ENCODE measurements at places on chromosomes 2 and 18.

DNA sequence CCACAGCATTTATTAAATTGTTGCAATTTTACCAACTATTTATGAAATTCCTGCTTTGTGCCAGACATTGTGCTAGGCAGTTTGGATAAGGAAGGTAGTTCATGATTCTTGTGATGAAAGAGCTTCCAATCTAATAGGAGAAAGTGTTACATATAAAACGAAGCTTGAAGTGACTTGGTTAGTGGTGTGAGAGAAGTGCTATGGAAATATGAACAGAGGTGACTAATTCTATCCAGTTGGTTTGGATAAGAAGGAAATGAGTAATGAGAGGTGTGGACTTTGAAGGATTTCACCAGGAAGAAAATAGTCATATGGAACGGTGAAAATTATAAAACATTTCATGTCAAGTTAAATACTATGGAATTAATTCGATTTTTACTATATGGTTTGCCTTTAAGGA lies 48.6 kb downstream of the EML6 start:
- no peak for DNase-seq

DNA sequence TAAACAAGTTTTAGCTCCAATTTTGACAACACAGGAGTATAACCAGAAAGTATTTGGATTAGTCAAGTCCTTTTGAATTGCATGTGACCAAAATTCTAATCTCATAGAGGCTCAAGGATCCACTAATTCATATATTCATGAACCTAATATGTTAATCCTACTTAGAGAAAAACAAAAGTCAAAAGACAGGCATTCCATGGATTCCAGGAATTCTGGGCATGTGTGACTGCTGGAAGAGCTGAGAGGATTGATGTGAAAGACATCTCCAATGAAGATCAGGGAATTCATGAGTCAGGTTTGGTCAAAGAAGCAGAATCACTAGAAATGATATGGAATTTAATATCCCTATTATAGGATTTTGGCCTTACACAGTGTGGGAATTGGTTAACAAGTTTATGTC lies 1494.6 kb upstream of the DDX18 start:
- no peak for DNase-seq

DNA sequence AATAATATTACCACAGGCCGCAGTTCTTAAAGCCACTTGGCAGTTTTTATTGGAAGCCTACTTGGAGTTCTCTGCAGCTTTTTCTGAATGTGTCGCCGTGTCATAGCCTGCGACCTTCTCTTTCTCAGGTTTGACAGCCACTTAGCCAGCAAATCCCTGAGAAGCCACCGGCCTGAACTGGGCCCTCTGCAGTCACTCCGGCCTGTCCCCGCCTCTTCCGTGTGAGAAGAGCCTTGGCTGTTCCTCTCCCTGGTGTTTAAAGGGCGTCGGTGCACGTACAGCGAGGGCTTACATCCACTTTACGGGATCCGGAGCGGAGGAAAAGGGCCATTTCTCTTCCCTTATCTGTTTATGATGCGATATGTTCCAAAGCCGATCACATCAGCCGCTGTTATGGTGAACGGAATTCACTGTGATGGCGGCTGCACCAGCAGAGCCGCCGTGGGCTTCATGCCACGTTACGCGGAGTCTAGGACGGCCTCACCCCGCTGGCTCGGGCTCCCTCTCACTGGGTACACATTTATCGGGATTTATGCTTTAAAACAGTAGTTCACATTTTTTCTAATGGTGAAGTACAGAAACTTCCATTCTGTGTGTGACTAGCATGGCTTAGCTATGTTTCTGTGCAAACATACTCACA lies 66.8 kb downstream of the GBX2 start:
- no peak for DNase-seq

DNA sequence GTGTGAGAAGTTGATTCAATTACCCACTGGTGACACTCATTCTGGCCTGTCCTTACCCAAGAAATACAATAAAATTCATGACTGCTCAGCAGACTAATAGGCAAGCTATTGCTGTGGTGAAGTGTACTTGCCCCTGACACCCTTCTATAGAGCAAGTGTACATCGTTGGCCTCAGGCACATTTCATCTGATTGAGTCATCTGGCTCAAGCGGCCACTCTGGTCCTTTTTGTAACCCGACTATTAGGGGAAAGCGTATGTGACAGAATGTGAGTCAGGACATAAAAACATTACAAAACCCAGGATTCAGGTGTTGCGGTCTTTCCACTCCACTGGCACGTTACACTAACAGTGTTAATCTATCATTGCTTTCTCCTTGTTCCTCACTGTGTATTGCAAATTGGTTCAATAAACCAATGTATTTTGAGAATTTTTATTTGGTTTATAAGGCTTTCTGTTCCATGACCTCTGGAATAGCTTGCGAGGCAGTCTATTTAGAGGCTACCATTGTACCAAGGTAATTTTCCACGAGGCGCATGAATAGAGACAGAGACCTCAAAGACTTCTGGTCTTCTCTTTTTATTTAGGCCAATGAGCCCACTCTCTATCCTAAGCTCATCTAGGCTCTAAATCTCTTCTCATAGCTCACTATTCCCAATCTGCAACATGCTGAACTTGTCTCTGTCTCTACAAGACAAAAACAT lies 10.2 kb upstream of the TTC32 start:
- DNase-seq = no peak

DNA sequence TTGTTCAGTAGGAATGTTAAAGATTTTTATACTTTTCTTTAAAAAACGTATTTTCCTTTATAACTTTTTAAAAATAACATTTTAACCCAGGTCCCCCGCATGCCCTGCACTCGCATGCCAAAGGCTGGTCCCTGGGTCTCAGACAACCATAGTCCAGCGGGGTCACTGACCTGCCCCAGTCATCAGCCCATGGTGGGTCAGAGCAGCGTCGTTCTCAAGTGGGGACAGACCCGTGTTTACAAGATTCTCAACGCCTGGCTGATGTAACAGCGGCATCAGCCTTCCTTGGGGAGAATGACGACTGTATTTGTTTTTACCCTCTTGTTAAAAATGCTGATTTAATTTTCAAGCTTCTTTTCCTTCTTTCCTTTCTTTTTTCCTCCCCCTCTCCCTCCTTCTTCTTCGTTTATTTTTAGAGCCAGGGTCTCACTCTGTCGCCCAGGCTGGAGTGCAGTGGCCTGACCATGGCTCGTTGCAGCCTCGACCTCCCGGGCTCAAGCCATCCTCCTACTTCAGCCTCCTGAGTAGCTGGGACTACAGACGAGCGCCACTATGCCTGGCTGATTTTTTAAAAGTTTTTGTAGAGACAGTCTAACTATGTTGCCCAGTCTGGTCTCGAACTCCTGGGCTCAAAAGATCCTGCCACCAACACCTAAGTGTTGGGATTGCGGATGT lies 1.0 kb upstream of the EFHD1 start:
- DNase-seq = no peak

GRCh38 chr2:234100686-234101085 lies 50.2 kb downstream of the SPP2 start:
- no peak for DNase-seq

DNA sequence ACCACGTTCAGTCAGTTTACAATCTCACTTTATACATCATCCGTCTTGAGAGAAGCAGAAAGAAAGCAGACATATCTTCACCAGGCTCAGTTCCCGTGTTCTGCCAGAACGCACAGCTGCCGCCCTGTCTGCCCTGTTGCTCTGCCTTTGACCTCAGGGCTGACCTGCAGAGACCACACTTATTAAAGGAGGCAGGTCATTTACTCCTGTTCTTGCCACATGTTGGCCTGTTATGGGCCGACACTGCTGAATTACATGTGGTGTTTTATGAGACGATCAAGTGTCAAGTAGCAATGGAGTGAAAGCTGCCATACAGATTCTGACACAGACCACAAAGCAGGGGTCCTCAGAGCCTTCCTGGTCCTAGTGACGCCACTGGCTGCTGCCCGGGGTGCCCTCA lies 232.2 kb downstream of the TTC32 start:
- no peak for DNase-seq

DNA sequence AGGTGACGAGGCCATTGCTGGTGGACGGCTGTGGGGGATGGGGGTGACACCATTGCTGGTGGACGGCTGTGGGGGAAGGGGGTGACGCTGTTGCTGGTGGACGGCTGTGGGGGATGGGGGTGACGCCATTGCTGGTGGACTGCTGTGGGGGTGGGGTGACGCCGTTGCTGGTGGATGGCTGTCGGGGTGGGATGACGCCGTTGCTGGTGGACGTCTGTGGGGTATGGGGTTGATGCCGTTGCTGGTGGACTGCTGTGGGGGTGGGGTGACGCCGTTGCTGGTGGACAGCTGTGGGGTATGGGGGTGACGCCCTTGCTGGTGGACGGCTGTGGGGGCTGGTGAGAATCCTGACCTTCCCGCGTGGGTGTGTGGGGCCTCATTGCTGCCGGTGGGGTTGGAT lies 47.1 kb downstream of the CTDP1 start:
- no peak for DNase-seq

GRCh38 chr18:55283309-55283708 lies 304.7 kb downstream of the TCF4 start:
- no peak for DNase-seq

GRCh38 chr2:118097657-118098056 lies 9.4 kb downstream of the INSIG2 start:
- DNase-seq = peak; percentile 68

DNA sequence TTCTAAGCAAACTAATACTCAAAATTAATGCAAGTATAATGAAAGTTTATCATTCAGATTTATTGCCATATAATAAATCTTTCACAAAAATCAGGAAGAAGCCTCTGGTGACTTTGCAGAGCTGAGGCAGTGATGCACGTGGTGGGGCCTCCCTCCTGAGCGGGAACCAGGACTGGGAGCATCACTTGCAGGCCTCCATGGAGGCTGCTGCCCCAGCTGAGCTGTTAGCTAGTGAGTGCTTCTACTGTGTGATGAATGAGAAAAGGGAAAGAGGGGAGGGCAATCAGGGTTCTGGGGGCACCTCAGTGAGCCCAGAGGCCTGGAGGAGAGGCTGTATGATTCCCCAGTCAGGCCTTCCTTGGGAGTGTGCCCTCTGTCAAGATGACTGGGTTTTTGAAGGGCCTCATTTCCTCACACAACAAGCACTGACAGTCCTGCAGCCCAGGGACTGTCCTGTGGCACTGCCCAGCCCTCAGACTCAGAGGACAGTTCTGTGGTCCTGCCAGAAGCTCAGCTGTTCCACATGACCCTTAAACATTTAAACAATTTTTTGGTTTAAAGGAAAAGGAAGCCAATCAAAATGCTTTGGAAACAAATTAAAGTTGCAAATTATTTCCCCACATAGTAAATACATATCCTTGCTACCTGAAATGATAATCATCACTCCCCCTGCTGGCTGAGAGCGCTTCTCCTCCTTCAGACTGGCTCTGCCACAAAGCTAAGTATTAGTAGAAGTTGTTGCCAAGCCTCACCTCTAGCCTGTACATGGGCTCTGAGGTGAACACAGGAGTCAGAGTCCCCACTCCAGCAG lies 90.9 kb upstream of the SMAD7 start:
- DNase-seq = peak; percentile 68

DNA sequence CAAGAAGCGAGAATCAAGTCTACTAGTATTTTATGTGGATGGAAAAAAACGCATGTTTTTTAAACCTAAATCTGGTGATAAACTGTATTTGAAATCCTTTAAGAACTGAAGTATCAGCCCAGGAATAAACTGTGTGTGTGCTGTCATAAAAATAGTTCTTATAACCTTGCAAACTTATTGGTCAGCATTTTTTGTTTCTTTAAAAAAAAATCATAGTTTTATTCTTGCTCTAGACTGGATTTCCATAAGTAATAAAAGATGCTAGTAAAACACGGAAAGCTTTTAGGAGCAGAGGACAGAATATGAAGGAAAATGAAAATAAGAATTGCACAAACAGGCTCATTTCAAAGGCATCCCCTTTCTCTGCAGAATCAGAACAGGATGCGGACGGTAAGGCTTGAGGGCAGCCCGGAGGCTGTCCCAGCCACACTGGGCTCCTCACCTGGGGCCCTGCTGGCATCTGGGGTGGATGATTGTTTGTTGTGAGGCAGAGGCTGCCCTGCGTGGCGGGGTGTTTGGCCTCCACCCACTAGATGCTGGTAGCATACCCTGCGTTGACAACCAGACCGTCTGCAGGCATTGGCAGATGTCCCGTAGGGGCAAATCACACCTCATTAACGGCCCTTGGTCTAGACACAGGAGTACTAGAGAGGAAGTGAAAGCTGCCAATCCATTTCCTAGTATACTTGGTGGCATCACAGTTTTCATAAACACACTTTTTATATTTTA lies 52.5 kb downstream of the MBP start:
- DNase-seq = no peak

GRCh38 chr2:36965206-36965605 lies 1.1 kb downstream of the STRN start:
- DNase-seq = no peak

DNA sequence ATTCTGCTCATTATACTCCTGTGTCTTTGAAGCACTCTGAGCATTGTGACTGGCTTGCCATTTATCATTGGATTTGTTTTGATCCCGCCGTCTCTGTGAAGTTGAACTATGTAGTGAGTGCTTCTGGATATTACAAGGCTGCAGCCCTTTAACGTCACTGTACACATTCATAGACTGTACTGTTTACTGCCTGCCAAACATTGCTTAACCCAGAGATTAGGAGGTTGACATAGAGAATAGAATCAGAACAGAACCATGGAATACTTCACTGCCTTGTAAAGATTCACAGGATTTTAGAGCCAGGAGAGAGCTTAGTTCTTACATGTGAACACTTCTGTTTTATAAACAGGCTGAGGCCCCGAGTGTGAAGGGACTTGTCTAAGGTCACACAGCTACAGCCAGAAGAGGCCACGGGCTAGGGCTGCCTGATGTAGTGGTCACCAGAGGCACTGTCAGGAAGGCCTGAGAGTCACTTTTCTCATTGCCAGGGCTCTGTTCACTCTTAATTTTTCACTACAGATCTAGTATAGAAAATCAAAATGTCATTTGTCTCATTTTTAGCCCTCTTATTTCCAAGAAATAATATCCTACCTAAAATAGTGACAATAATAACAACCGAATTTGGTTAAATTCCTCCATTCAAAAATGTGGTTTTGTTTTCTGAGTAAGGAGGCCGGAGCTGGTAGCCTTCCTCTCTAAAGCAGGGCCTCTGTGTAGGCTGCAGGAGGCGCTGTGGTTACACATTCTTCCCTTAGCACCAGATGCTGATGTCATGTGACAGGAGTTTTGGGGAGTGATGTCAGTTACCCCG lies 87.9 kb downstream of the UGGT1 start:
- peak; percentile 68 for DNase-seq

DNA sequence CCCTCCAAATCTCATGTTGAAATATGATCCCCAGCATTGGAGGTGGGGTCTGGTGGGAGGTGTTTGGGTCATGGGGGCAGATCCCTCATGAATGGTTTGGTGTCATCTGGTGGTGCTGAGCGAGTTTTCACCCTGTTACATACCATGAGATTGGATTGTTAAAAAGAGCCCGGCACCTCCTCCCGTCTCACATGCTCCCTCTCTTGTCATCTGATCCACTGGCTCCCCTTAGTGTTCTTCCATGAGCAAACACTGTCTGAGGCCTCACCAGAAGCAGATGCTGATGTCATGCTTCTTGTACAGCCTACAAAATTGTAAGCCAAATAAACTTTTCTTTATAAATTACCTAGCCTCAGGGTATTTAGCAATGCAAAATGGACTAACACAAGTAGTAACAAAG lies 405.0 kb upstream of the SLC39A10 start:
- DNase-seq = no peak

- no peak for DNase-seq
Observed at GRCh38 chr2:170721678-170722077, 6.5 kb downstream of the SP5 start.

- no peak for DNase-seq
Observed at GRCh38 chr2:30184035-30184434, 37.2 kb downstream of the YPEL5 start.

- no peak for DNase-seq
Observed at GRCh38 chr2:112165296-112165695, 27.1 kb downstream of the FBLN7 start.
